ENCODE measurements at places on chromosomes 3 and 15.

DNA sequence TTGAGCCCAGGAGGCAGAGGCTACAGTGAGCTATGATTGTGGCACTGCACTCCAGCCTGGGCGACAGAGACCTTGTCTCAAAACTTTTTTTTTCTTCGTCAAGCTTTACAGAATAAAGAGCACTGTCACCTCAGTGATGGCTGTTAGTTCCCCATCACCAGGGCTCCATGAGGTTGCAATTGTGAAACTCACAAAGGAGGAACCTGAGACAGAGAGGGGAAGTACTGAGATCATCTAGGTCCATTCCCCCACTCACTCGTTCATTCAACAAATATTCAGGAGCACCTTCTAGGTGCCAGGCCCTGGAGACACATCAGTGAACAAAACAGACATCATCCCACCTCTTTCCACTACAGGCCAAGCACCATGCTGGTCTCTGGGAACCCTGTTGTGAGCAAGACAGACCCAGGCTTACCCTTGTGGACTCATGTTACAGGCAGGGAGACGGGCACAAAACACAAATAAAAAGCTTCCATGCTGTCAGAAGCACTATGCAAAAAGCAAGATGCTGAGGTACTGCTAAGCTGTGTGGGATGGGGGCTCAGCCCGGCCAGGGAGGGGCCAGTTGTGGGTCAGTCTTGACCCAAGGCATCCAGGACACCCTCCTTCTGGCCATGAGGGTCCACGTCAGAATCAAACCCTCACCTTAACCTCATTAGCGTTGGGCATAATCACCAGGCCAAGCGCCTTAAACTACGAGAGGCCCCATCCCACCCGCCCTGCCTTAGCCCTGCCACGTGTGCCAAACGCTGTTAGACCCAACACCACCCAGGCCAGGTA, 2.1 kb upstream of the RHO start:
- no peak for DNase-seq

DNA sequence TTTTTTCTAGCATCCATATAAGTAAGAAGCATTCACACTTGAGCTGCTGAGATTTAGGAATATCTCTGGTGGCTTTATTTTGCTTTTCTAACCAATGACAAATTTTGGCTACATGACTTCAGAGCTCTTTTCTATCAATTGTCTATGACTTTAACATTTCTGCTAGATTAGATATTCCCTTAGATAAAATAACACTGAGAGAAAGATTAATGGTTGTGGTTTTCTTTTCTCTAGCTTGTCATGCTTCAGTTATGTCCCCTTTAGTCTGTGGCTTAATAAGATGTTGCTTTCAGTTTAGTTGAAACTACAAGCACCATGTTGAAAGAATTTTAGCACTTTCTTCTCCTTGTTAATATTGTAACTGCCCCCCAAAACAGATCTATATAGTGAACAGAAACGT, 665.6 kb upstream of the CCDC54 start:
- DNase-seq = no peak

GRCh38 chr15:88769161-88769971, 33.9 kb upstream of the ACAN start:
- no peak for DNase-seq

GRCh38 chr3:149336925-149337324, 3.5 kb upstream of the TM4SF18 start:
- DNase-seq = no peak

- DNase-seq = no peak
These were observed 25.1 kb downstream of the TLNRD1 start for GRCh38 chr15:81025721-81026370.

- DNase-seq = peak; percentile 60
These were observed 8.1 kb upstream of the MAPK6 start for GRCh38 chr15:52010633-52011595.

DNA sequence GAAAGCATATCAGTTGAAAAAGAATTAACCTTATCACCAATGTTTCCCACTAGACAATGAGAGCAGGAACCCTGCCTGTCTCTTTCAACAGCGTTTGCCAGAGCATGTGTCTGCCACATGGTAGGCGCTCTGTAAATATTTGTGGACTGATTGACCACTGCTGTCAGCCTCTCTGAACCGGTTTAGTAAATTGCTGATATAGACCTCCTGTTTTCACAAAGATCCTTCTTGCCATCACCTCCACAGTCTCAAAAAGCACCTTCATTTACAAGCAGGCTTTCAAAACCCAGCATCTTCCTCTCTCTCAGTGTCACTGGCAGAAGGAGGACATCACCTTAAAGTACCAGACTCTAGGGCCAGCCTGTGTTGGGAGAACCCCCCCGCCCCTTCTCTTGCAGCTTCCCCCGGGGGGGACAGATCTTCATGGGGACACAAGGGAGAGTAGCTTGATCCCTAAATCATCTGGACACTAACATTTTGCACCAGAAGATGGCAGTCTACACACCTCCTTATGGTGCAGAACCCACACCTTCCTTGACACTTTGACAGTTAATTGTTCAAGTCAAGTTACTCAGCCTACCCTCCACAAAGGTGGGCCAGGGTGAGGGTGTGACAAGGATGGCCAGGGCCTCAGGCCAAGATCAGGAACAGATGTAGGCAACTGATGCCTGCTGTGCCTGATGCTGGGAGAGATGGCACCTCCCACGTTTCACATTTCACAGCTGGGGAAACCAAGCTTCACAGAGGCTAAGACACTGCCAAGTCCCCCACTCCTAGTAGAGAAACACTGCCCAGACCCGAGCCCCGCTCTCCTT, 37.8 kb upstream of the USP3 start:
- DNase-seq = peak; percentile 26

DNA sequence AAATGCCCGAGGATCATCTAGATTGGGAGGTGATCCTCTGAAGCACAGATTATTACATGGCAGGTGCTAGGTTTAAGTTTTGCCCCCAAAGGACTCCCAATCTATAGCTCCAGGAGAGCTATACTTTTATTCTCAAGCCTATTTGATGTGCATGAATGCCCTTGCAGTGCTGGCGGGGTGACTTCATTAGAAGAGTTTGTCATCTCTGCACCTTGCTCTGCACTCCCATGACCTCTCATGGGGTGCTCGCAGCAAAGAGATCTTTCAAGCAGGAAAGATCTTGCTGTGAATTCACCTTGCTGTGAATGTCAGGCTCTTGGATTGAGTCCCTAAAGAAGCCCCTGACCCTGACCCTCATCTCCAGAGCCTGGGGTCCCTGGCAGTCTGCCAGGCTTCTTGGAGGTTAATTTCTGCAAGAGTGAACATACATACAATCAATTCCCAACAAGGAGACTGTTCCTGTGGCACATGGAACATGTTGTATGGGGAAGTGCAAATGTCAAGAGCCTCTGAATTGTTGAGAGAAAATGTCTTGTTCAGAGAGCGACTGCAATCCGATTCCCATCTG, 45.9 kb downstream of the FAM43A start:
- no peak for DNase-seq

DNA sequence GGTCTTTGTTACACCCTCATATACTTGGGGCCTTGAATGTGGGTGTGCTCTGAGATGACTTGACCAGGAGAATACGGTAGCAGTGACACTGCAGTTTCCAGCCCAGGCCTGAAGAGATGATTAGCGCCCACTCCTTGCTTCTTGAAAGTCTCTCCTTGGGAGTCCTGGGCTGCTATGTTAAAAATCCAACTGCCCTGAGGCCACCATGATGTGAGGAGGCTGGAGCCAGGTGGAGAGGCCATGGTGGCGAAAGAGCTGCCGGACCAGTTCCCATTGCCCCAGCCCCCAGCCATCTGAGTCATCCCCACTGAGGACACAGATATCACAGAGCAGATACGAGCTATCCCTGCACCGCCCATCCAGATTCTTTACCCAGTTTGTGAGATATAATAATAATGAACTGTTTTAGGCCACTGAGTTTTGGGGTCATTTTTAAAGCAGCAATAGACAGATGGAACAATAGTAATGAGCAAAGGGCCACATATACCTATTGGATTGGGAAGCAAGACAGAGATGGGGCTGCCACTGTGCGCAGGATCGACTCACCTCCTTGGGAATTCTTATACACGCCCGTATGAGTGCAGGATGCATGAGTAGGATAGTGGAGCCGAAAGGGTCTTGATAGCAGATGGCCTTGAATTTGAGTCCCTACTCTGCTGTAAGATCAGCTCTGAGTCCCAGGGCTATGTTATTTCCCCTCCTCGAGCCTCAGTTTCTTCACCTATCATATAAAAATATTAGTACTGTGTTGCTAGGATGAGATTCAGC, 12.1 kb upstream of the GATA2 start:
- no peak for DNase-seq

DNA sequence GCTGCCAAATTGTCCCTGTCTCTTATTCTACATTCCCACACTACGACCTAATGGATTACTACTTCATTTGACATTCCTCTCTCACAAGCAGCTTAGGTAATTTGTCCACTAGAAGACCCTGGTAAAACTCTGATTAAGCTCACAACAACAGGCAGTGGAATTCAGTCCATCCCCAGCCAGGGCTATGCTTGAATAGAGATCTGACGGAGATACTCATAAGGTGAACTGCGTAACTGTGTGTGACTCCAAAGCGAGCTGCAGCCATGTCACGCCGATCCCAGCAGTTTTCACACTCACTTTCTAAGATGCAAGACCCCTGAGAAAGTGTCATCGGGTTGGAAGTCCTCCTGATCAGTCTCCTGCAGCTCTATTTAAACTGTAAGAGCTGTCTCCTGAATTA, 25.7 kb upstream of the ROBO2 start:
- DNase-seq = no peak

GRCh38 chr15:80970018-80970657, 19.5 kb downstream of the MESD start:
- DNase-seq = peak; percentile 55

- DNase-seq = no peak
These were observed 157.4 kb upstream of the SOX2 start for GRCh38 chr3:181554233-181554765.

DNA sequence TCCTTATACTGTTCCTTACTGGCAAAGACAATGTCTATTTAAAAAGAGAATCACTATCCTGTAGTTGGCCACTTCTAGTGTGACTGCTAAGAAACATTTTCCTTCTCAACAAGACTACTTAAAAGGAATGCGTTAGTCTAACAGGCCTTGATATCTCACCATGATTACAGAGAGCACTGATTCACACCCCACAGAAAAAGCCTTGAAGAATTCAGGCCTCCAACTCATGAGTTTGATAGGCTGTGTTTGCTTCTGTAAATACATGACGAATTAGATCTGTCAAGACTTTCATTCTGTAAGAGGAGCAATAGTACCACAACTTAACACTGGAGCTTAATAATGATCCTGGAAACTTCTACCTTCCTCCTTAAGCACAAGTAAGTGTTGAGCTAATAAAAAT, 432.8 kb upstream of the NR2F2 start:
- no peak for DNase-seq

DNA sequence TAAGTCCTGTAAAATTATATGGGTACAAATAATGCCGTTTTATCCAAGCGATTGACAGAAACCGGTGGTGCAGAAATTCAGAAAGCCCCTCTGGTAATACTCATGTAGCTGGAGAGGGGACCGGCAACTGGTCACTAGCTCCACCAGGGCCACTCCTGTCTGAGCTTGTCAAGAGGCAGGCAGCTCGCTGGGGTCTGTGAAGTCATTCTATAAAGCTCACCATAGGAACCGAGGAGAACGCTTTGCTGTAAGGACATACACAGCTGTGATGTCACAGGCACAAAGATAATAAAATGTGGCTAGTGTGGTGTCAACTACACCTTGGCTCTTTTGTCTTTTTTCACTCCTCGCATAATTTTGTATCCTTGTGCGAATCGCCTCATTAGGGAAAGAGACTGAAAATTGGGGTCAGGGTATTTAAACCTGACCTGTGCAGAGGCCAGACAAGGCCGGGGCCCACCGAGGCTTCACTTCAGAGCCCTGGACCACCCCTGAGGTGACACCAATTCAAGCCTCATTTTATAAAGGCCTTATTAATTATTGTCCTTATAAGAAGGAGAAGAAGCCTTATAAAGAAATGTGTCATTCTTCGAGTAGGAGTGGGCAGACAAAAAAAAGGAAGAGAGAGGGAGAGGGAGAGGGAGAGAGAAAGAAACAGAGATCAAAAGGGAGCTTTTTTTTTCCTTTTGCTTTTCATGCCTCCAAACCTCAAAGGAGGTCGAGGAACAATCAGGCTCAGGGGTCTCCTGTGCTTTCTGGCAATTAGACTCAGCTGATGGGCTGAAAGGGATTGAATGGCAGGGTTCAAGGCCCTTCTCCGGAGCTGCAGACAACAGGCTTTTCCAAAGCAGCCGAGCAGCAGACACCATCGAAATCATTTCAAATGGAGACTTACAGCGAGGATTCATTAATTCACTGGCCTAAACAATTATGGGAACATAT, 813.3 kb upstream of the ARRDC4 start:
- DNase-seq = no peak

DNA sequence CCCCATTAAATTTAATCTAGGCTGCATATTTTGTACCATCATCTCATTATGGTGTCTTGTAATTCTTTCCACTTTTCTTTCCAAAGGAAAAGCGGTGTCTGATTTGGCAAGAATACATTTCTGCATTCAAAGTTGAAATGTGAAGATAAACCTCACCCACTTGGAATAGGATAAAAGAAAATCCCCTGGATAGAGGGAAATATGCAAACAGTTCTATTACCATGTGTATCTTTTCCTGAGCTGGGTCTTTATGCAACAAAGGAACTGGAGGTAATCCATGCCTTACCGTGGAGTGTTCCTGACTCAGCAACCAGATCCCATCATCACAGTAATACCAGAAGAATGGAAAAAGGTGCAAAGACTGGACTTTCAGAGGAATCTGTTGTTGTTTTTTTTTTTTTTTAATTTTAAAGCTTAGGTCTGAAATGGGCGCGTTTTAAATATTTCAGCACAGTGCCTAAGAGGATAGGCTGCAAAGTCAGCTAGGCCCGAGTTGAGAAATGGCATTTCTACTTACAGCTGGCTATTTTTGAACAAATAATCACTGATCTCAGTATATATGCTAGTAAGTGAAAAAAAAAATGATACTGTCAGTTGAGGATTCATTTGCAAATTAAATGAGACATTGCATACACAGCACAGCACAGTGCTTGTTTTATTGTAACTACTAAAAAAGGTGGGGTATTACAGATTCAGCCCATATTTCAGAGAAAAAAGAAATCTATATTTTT, 55.5 kb upstream of the ADAMTS9 start:
- DNase-seq = no peak

DNA sequence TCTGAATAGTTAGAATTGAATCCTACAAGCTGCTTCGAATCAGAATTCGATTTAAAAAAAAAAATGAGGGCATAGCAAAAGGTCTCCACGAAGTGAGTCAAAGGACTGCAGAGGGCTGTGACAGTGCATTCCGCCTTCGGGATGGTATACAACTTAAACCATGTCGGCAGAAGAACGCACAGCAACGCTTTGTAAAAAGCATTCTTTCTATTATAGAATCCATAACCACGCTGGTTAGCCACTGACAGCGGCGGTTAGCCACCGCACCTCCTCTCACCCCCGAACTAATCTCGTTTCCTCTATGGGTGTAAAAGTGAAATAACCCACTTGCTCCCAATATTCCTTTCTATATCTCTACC, 664 bp upstream of the PIK3CA start:
- peak; percentile 48 for DNase-seq
